ENCODE measurements at places on chromosomes 11 and 22.

- peak; percentile 60 for DNase-seq
Measured at GRCh38 chr11:31821766-31822165, 10.6 kb upstream of the PAX6 start.

DNA sequence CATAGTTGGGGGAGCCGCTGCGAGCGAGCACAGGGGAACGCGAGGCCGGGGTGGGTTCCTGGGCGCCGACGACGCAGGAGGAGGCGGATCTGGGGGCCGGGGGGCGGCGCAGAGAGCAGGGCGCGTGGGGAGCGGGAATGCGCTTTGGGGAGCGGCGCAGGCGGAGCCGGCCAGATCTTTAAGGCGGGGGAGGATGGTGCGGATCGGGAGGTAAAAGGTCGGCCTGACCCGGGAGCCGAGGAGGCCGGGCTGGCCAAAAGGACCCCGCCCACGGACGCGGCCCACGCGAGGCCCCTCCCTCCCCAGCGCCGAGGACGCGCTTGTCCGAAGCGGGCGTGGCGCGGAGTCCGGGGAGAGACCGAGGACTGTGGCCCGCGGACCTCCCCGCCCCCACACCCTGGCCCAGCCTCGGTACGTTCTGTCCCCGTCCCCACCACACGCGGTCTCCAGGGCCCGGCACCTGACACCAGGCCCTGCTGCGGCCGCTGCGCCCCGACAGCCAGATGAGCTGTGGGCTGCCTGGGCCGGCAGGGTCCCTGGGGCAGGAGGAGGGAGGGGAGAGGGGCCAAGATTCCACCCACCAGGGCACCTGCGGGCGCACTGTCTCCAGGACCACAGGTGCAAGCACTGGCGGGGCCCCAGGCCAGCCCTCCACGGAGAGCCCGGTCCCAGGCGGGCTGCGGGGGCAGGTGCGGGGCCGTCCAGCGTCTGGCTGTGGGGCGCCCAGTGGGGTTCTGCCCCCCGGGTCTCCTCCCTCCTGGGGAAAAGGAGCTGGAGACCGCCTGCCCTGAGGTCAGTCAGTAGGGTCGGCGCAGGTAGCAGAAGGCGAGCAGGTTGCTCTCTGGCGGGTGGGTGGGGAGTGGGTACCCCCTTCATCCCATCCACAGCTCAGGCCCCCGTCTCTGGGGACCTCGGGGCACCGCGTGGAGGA, 10.9 kb downstream of the PIM3 start:
- DNase-seq = peak; percentile 21

- no peak for DNase-seq
Measured at GRCh38 chr11:1935156-1936071, 11.7 kb upstream of the MRPL23 start.

GRCh38 chr11:36605221-36606216, 7.5 kb upstream of the RAG2 start:
- DNase-seq = no peak

- DNase-seq = no peak
Measured at GRCh38 chr11:64674774-64675173, 48.2 kb downstream of the NRXN2 start.

- DNase-seq = peak; percentile 14
Measured at GRCh38 chr22:30435674-30436126, 10.1 kb downstream of the MTFP1 start.

GRCh38 chr22:26993886-26994285, 336.5 kb downstream of the MIAT start:
- no peak for DNase-seq

DNA sequence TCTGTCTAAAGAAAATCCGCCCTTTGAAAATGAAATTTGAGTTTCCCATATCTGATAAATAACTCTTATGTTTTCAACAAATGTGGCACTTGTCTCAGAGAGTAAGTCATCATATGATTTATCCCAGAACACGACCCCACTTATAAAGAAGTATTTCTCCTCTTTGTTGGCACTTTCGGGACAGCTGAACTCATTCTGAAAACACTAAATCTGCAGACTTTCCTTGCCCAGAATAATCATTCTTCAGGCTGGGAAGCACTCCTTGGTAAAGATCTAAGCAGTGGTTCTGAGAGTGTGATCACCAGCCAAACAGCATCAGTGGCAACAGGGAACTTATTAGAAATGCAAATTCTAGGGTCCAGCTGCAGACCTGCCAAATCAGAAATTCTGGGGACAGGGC, 532.2 kb upstream of the API5 start:
- DNase-seq = no peak

All from HAP-1 (cell line).